H9 (cell line): ENCODE measurements at places on chromosomes 1 and 21. TPM values are rescaled to one million over a fixed set of nuclear protein-coding genes. Genes with fewer than 3 reads are reported as not detected.

PTGFR gene
- not detected in 2 replicates for total RNA-seq

- no peak for DNase-seq
Measured at GRCh38 chr1:56788102-56788501, 31.1 kb downstream of the FYB2 start.

DNA sequence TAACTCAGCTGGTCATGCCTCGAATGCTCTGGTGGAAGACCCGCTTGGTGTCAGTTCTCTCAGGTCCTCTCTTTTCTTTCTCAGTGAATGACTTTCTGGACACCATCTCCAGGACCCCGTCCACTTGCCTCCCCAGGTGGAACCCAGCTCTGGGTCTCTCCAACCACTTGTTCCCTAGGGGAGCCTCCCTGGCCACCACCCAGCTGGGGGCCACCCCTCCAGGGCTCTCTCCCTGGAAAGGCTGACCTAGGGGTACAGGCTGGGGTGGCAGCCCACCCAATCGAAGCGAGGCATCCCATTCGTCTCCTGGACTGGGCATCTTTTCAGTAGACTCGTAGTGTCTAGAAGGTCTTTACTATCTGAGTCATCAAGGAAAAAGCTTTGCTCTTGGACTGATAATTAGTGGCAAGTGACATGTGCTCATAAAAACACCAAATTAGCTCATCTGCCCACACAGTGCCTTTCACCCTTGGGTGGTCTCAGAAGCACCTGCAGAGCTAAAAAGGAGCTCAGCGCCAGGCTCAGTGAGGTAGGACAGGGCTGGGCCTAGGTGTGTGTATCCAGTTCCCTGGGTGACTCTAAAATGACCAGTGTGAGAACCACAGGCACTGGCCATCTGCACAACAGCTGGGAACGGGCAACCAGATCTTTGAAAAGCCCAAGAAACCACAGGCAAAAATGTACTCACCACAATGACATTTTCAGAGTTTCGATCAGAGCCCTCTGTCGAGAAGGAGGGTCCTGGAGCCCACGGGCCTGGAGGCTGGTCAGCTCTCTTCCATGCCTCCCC is 2.4 kb upstream of the PDXK start:
- DNase-seq, result no peak

- no peak for DNase-seq
Measured at GRCh38 chr1:203522237-203522636, 28.3 kb downstream of the OPTC start.

DNA sequence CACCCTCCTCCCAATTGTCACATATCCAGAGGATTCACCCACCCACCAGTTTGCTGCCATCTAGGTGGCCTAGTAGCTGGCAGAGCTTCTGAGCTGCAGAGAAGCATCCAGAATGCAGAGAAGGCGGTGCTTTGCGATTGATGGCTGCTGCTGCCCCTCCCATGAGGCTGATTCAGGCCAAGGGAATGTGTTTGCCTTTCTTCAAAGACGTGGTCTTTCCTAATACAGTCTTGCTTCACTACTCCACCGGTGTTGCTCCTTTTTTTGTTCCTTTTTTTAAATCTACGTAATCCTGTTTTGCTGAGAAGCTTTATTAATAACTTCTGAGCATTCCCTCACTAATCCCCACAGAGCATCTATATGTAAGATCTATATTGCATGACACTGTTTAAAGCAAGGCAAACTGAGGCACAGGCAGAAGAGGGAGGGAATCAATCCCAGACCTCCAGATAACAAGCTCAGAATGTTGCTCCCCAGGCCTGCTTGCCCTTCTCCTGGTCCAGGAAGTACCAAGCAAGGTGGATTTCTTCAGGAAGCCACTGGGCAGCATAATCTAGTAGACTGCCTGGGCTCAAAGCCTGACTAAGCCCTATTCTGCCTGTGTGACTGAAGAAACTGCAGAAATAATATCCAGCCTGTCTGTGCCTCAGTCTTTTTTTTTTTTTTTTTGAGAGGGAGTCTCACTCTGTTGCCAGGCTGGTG is 275.5 kb upstream of the FMN2 start:
- DNase-seq, result peak; percentile 78

DNA sequence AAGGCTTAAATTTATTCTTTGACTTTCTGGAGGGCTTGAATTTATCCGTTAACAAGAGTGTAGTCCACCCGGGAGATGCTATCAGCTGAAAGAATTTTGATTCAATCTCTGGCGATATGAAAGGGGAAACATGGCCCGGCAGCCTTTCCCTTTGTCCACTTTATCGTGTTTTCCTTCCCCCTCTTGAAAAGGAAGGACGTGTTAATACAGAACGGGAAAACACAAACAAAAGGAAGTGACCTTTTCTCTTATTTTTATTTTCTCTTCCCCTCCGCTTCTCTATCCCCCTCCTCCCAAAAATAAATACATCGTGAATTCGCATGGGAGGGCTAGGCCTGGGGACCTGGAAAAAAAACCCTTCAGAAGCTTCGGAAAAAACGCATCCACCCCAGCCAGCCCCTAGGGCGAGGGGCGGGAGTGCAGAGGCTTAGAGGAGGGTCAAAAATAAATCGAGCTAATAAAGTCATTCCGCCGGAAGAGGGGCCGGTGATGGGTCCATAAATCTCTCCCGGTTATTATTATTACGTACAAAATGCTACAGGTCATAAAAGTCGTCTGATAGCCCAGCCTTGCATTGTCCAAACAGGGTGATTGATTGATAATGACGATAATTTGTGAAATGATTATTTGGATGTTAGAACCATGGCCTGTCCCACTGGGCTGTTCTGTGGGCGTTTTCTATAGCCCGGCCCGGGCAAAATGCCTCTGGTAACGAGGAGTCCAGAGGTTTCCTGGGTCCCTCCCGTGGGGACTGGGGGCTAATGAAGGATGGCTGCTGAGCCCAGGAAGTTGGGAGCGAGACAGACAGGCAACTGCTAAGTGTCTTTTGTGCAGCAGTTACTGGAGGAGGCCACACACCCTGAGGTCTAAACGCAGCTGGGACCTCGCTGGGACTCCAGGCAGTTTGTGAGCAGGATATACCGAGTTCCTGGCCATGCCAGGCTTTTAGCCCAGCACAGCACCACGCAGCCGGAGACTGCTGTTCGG is 179.4 kb downstream of the PRDM16 start:
- no peak for DNase-seq

TMEM39B gene
- total RNA-seq, result 25.0 and 27.4 TPM in 2 replicates

GRCh38 chr1:209106861-209107260 is 476.7 kb upstream of the CAMK1G start:
- DNase-seq, result no peak

- DNase-seq, result no peak
Measured at GRCh38 chr21:28731700-28732321, 260.9 kb downstream of the LTN1 start.

NPHS2 gene
- not detected in 2 replicates for total RNA-seq

DNA sequence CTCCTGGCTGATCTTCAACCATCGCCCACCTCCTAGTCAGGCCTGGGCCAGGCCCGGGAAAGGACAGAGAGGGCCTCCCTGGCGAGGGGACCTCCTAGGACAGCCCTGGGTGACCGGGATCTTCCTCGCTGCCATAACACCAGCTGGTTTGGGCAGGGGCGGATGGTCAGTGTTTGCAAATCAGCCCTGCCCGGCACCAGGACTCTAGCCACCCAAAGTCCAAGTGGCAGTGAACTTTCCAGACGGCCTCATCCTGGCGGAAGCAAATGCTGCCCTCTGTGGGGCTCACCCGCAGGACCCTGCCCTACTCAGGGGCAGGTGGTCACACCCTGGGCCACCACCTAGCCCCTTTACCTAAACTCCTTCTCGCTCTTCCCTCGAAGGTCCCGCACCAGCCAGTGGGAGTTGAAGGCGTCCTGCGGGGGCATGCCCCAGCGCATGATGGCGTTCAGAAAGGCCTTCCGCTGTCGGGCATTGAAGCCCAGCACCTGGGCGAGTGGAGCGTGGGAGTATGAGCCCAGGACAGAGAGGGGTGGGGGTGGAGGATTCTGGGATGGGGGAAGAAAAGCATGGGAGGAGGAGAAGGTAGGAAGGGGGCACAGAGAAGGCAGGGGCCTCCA is 55.3 kb downstream of the CHD5 start:
- no peak for DNase-seq

TRIM67 gene
- total RNA-seq, result not detected in 2 replicates

TMEM51 gene
- total RNA-seq, result 4.6 and 4.8 TPM in 2 replicates

DNA sequence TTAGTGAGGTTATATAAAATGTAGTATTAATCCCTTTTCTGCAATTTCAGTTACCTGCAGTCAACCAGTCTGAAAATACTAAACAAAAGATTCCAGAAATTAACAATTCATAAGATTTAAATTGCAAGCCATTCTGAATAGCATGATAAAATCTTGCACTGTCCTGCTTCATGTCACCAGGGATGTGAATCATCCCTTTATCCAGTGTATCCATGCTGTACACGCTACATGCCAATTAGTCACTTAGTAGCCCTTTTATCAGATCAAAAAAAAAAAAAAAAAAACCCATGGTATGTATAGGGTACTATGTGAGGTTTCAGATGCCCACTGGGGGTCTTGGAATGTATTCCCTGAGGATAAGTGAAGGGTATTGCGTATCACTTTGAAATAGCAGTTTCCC is 191.3 kb upstream of the HP1BP3 start:
- no peak for DNase-seq

DNA sequence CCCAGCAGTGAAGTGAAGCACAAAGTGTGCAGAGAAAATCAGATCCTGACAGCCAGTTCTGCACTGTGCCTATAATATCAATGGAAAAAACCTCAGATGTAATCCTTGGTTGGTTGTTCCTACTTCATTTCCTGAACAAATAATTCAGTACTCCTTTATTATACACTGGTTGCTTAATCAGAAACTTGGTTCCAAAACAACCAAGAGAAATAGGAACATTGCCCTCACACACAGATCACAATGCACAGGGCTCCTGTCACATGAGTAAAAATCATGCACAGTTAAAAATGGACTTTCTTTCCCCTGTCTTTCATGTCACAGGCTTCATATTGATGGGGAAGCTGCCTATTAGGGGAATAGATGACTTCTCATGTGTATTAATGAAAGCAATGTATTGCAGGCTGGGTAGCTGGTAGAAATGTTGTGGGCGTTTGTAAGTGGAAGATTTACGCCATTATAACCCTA is 9.7 kb downstream of the DNASE2B start:
- no peak for DNase-seq

GRCh38 chr1:53398091-53398490 is 61.1 kb upstream of the DMRTB1 start:
- DNase-seq, result peak; percentile 13

UMODL1 gene
- total RNA-seq, result not detected in 2 replicates

- peak; percentile 23 for DNase-seq
Measured at GRCh38 chr21:45054927-45055612, 19.3 kb upstream of the ADARB1 start.

DNA sequence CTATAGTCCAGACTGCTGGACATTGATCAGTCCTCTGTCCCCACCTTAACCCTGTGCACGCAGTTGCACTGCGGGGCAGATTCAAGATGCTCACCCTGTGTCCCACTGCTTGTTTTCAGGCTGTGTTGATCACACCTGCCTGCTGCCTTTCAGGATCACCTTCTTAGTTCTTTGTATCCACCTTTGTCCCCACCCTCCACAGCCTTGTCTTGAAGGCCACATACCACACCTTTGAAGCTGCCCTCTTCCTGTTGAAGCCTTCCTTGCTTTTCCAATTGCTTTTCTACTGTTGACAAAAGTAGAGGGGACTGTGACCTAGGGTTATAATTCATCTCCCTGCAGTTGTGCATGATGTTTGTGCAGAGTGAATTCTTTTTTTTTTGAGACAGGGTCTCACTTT is 32.7 kb downstream of the UCK2 start:
- no peak for DNase-seq

GRCh38 chr1:67855961-67856360 is 22.7 kb upstream of the GNG12 start:
- DNase-seq, result no peak

ZNF691 gene
- 18.6 and 20.1 TPM in 2 replicates for total RNA-seq

- no peak for DNase-seq
Measured at GRCh38 chr1:63877816-63878215, 104.0 kb downstream of the ROR1 start.

DNA sequence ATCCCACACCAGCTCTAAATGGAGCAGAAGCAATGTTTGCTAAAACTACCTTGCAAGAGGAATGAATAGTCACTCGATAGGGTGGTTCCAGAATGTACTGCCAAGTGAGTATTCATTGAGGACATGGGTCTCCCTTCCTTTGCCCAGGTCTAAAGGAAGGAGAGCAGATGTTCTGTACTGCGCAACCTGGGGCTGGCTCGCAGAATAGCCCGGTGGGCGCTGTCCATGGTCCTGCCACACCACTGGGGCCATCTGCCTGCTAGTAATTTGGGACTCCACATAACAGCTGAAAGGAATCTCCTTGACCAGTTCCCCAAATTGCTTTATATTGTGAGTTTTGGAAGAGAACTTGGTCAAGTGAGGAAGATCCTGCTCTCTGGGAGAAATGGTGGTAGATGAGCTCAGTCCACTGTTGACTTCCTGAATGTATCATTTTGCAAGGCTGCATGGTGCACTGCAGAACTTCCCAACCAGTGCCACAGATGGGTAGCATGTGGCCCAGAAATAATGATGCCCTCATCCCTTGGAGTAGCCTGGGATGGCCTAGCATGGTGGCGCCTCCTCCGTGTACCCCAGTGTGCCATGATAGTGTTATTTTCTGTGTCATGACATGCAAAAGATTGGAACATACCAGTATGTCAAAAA is 5.7 kb downstream of the SLC6A17 start:
- DNase-seq, result peak; percentile 82

DNA sequence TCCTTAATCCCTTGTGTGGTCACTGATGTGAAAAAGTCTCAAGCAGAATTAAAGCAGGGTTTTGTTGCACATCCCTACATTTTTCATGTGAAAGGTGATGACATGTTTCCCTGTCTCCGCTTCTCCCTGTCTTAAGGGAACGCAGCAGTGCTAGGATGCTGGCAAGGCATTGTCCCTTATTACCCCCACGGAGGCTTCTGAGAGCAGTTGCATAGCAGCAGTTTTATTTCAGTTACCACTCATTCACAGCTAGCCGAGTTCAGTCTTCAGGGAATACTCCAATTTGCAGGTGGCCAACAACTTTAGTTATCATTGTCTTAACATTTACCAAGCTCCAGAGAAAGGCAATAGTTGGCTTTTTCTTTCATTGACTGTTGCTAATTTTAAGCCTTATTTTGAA is 89.1 kb downstream of the CLEC20A start:
- DNase-seq, result no peak

- DNase-seq, result no peak
Measured at GRCh38 chr1:14773396-14774025, 175.0 kb downstream of the KAZN start.

- DNase-seq, result no peak
Measured at GRCh38 chr1:93180723-93181613, at the start of gene CCDC18. CCDC18 (plus strand) TSS chr1:93180724; CDS start chr1:93183362, 2,638 bp downstream.

GRCh38 chr1:31444725-31445448 is 31.9 kb downstream of the SERINC2 start:
- DNase-seq, result no peak

DNA sequence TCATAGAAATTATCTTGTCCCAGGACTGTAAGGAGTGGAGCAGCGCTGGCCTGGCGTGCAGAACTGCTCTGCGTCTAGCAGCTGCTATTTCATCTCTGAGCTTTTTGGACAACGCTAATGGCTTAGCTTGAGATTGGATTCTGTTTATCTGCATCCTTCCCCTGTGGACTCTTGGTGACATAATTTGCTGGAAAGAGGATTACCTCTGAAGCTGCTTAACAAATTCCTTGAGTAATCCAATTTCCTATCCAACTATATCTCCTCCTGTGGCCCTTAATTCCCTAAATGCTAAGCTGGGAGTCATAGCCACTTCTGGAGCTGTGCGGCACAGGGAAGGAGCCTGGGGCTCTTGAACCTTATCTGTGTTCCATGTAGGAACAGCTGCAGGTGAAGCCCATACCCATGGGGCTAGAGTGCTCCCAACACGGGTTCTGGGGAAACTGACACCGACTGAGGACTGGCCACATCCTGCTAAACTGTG is 43.2 kb downstream of the IL6R start:
- DNase-seq, result no peak
